ENCODE measurements at places on chromosomes 4 and X. TPM values are rescaled to one million over a fixed set of nuclear protein-coding genes. Genes with fewer than 3 reads are reported as not detected.

DNA sequence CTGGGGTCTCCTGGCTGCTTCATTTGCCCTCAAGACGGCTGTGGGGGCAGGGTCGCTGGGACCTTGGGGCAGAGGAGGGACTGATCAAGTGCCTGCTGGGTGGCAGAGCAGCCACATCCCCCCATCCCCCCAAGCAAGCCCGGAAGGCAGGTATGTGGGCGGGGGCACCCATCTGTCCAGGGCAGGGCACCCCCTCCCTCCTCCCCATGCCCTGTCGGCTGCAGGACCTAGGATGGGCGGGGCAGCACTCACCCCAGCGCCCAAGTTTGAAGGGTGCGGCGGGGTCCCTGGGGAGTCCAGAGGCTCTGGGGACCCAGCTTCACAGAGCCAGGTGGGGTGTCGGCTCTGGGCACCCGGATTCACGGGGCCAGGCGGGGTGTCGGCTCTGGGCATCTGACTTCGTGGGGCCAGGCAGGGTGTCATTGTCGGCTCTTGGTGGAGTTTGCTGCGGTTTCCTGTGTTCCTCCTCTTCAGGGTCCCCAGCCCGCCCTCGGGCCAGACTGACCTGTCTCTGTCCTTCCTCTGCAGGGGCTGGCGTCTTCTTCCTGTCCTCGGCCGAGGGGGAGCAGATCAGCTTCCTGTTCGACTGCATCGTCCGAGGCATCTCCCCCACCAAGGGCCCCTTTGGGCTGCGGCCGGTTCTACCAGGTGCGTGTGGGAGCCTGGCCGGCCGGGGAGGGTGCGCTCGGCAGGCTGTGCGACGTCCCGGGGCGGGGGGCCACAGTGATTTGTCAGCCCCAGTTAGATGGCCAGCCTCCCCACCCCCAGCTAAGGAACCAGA, 22.1 kb downstream of the DOK7 start:
- no peak for DNase-seq

DNA sequence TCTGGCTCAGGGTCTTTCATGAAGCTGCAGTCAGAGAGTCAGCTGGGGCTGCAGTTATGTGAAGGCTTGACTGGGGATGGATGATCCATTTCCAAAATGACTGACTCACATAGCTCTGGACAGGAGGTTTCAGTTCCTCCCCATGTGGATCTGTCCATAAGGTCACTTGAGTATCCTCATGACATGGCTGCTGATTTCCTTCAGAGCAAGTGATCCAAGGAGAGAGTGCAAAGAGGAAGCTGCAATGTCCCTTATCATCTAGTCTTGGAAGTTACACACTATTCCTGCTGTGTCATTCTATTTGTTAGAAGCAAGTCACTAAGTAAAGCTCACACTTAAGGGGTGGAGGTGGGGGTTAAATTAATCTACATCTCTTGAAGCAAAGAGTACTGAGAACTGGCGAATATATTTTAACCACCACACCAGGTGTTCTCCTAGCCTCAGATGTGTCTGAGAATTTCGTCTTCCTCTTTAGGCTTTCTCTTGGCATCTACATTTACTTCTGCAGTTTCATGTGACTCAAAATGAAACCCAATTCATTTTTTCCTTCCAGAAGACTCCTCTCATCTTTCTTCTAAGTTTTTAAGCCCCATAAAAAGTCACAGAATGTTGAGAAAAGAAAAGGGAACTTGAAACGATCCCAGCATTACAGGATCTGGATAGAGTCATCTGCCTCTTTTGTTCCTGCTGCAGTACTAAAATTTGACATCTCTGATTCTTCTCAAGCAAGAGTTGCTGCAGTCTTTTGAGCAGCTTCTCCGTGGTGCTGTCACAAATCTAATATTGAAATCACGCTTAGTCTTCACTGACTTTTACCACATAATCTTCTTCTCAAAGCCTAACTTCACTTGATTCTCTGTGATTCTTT, 3.8 kb upstream of the GRPR start:
- no peak for DNase-seq

- DNase-seq, result peak; percentile 89
Measured at GRCh38 chr4:167897116-167897515, 195.2 kb upstream of the ANXA10 start.

- DNase-seq, result no peak
Measured at GRCh38 chrX:21993265-21993664, 38.9 kb upstream of the PHEX start.

DNA sequence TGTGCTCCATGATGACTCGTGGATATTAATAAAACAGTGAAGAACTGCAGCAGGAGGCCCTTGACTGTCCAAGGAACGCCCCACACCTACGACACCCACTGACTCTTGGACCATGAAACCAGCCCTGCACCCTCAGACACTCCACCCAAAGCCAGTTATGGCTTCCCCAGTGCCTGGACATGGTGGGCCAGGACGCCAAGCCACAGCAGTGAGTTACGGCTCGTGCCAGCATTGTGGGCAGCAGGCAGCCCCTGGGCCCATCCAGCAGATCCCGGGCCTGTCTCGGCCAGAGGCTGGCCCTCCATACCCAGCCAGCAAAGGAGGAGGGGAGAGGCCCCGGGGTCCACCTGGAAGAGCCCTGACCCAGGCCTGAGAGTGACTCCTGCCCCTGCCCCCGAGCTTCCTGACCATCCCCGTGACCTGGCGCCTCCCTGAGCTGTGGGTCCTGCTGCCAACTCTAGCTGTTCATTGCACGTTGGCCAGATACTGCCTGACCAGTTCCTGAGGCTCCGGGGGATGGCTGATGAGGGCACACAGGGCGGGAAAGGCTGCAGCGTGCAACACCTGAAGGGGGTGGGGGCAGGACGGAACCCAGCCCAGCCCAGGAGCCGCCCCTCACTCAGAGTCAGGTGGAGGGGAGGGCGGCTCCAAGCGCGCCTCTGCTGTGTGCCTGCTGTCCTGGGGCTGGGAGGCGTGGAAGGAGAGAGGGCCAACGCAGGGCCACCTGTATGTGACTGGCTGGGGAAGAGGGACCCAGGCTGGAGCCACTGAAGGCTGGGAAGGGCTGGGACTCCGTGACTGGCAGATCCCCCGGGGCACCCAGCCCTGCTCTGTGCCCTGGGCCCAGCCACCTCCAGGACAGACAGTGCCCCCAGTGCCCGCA, 739 bp downstream of the SLC49A3 start:
- DNase-seq, result peak; percentile 86

DNA sequence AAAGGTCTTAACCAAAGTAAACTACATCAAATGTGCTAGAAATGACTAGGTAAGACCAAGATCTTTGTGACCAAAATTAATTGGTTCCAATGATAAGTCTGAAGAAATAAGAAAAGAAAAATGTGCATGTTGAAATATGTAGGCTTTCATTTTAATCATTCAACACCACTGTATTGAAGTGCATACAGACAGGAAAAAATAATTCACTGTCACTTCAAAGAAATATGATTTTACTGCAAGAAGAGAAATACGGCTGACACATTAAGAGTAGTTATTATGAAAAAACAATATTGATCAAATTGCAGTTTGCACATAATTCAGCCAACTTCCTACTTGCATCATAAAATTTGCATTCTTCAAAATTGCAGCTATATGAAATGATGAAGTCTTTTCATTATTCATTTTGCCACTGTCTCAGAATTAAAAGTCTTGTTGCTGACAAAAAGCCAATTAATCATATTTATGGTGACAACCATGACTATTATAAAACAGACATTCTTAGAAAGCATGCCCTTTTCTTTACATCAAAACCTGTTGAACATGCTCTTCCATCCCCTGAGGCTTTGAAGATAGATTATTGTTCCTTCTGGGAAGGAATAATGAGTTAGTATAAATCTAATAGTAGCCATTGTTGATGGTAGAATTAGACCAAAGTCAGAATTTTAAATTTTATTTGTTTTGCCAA, 405.9 kb upstream of the MAD2L1 start:
- DNase-seq, result no peak

DNA sequence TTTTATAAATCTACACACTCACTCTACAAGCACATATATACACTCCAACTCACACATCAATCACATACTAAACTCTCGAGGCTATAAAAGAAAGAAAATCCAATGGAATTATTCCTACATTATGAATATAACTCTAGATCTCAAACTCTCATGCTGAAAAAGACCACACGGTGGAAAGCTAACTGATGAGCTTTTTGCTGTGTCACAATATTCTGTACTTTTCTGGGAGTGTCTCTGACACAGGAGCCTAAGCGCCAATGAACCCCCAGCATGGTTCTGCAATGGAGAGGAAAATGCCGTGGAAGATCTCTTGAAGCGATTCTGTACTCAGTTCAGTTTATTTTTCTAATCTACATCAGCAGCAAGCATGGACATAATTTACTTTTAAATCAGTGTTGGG, 124.2 kb upstream of the ETNPPL start:
- no peak for DNase-seq

DNA sequence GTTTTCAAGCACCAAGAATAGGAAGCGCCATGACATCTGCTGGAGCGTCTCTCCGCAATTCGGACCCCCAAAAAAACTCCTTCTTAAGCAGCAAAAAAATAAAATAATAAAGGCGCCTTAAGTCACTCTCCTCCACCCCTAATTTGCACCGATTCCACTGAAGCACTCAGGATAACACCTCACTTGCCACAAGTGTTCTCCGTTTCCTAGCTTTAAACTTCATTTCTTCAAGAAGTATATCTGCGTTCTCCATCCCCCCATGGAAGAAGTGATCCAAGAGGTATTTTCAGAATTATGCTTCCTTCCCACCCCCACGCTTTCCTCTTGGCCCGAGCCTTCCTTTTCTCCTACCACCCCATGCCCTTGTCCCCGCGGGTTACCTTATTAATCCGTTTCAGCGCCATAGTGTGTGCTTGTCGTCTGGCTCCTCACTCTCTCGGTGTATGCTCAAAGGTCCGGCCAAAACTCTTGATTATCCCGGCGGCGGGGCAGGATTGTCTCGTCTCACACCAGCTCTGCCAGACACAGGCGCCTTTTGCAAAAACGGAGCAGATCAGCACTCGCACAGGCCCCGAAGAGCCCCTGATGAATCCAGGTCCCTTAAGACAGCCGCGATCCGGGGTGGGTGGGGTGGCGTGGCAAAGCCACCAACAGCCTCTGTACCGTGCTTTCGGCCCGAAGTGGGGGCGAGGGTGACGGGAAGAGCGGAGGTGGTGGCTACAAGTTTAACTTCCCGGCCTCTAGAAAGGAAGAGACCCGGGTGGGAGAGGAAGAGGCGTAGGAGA, 1.1 kb downstream of the UBE2D3 start:
- no peak for DNase-seq

- DNase-seq, result peak; percentile 87
Measured at GRCh38 chrX:51332188-51332942, at the start of gene NUDT10. TSS of gene NUDT10 (plus strand) at chrX:51332822. CDS start at chrX:51332966, 144 bp downstream.

- no peak for DNase-seq
Measured at GRCh38 chrX:23185951-23186350, 148.7 kb upstream of the PTCHD1 start.

GRCh38 chrX:7218321-7219152, 70.6 kb upstream of the PUDP start:
- DNase-seq, result no peak

- DNase-seq, result no peak
Measured at GRCh38 chr4:38791010-38791409, 8.2 kb upstream of the TLR10 start.

GRCh38 chr4:182848685-182849084, 68.5 kb downstream of the DCTD start:
- DNase-seq, result no peak

GRCh38 chr4:67332627-67333026, 212.7 kb downstream of the CENPC start:
- peak; percentile 36 for DNase-seq

DNA sequence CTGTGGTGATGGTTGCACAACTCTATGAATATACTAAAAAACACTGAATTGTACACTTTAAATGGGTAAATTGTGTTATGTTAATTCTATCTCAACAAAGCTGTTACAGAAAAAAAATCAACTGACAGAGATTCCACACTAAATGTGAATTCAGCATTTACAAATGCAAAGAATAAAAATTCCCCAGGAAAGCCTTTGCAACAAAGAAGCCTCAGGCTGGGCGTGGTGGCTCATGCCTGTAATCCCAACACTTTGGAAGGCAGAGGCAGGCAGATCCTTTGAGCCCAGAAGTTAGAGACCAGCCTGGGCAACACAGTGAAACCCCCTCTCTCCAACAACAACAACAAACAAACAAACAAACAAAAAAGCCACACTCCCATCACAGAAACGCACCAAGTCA, 8.9 kb downstream of the BCLAF3 start:
- DNase-seq, result no peak

GRCh38 chr4:73885574-73886267, 16.5 kb downstream of the CXCL1 start:
- no peak for DNase-seq

DNA sequence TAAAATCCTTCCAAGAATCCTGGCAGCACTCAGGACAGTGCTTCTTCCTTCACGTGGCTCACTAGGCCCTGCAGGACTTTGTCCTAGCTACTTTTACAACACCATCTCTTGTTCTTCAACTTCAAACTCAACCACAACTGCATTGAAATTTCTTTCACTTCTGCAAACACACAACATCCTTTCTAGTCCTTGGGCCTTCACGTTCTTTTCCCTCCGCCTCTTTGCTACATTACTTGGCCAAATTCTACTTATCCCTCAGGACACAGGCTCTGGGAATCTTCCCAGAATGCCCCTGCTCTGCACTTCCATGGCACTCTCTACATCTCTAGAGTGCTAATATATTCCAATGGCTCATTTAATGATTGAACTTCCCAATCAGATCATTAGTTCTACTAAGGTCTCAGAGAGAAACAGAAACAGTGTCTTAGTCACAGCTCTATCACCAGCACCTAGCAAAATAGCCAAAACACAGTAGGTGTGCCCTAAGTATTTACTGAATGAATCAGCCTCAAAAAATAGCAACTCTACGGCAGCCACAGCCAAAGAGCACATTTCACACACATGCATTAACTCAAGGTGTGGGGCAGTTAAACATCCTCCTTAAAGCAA, 73.3 kb downstream of the MANBA start:
- no peak for DNase-seq

The ADRA2C gene
- 8.6 TPM for total RNA-seq

The RBMXL3 gene
- not detected for total RNA-seq

The PNCK gene
- 26.8 TPM for total RNA-seq

The GYG2 gene
- total RNA-seq, result 95.9 TPM

The NCBP2L gene
- not detected for total RNA-seq

The SLC39A8 gene
- total RNA-seq, result 11.3 TPM
